Lung (tissue), 17 donors: ENCODE measurements at places on chromosomes 16 and 17. TPM values are rescaled to one million over a fixed set of nuclear protein-coding genes. Genes with fewer than 3 reads are reported as not detected.

The RHBDL3 gene
- 0.34 TPM for total RNA-seq

The CETP gene
- total RNA-seq: 8.4 TPM

The HAP1 gene
- total RNA-seq: 0.21 TPM

The OR4D1 gene
- total RNA-seq: 0.09 TPM

The FOXK2 gene
- 59.8 TPM for total RNA-seq

The PLA2G10 gene
- 0.40 TPM for total RNA-seq

The EVPL gene
- total RNA-seq: 34.1 TPM

The NAGS gene
- 10.7 TPM for total RNA-seq

The ABCA3 gene
- 607 TPM for total RNA-seq

The GCGR gene
- total RNA-seq: 0.11 TPM

The KRTAP3-2 gene
- not detected for total RNA-seq

The BCL6B gene
- total RNA-seq: 15.6 TPM

The ZNF597 gene
- total RNA-seq: 4.2 TPM

The KRT14 gene
- not detected for total RNA-seq

The KRT9 gene
- total RNA-seq: not detected

The HOXB2 gene
- 6.7 TPM for total RNA-seq

The PRDM7 gene
- not detected for total RNA-seq

The ARHGDIG gene
- total RNA-seq: 0.58 TPM

The UTS2R gene
- total RNA-seq: 0.17 TPM

The TBX2 gene
- total RNA-seq: 106 TPM

The GJD3 gene
- not detected for total RNA-seq

The AURKB gene
- total RNA-seq: 2.1 TPM

The HSPB9 gene
- total RNA-seq: 0.20 TPM

The MIEN1 gene
- 20.8 TPM for total RNA-seq

The CEP295NL gene
- total RNA-seq: 8.2 TPM

The CDH11 gene
- total RNA-seq: 236 TPM

The ORAI3 gene
- total RNA-seq: 27.4 TPM

The PDILT gene
- total RNA-seq: not detected

The CES5A gene
- total RNA-seq: not detected

The CTRB2 gene
- 14.6 TPM for total RNA-seq

The IL21R gene
- 3.4 TPM for total RNA-seq

The ITGAD gene
- 0.43 TPM for total RNA-seq

The FBXO31 gene
- total RNA-seq: 33.6 TPM

The HEATR9 gene
- total RNA-seq: 0.17 TPM

The PYDC1 gene
- total RNA-seq: not detected

The AFMID gene
- 34.9 TPM for total RNA-seq

The C16orf96 gene
- 0.37 TPM for total RNA-seq

The TMEM114 gene
- not detected for total RNA-seq

The C17orf78 gene
- total RNA-seq: not detected

The P3H4 gene
- total RNA-seq: 12.3 TPM

The KRT27 gene
- 0.14 TPM for total RNA-seq

The PDF gene
- 16.6 TPM for total RNA-seq

The SOX15 gene
- total RNA-seq: not detected

The CCDC43 gene
- 20.5 TPM for total RNA-seq

The ELMO3 gene
- total RNA-seq: 22.5 TPM

The WFIKKN1 gene
- total RNA-seq: 0.31 TPM

The HOXB1 gene
- not detected for total RNA-seq

The SLFN14 gene
- not detected for total RNA-seq

The ABCA6 gene
- 8.7 TPM for total RNA-seq

The PRSS36 gene
- total RNA-seq: 4.2 TPM

The CLDN6 gene
- 7.1 TPM for total RNA-seq

The KRT25 gene
- not detected for total RNA-seq

The RASL10B gene
- 0.80 TPM for total RNA-seq

The KCNAB3 gene
- 5.8 TPM for total RNA-seq

The CRISPLD2 gene
- 31.3 TPM for total RNA-seq
